ENCODE measurements at places on chromosomes 12 and 14. TPM values are rescaled to one million over a fixed set of nuclear protein-coding genes. Genes with fewer than 3 reads are reported as not detected.

- no peak for DNase-seq
Observed at GRCh38 chr12:120961604-120962531, 16.5 kb upstream of the HNF1A start.

DNA sequence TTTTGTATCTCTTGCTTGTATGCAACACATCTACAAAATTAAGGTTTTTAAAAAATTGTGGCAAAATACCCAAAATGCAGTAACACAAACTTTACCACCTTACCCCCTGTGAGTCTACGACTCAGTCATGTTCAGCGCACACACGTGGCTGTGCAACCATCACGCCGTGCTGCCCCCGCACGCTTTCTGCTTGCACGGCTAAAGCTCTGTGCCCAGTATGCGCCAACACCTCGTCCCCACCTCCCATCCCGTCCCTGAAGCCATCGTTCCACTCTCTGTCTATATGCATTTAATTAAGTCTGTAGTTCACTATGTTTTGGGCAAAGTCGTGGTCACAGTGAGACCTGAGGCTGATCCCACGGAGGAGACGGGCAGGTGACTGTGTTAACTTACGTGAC lies 36.4 kb downstream of the FZD10 start:
- DNase-seq = no peak

GRCh38 chr12:91928501-91928900 lies 217.1 kb downstream of the BTG1 start:
- no peak for DNase-seq

GRCh38 chr14:21025371-21026273 lies 761 bp upstream of the NDRG2 start:
- peak; percentile 81 for DNase-seq

- DNase-seq = no peak
Observed at GRCh38 chr12:52618216-52618615, at the start of gene KRT73. TSS of gene KRT73 (minus strand) at chr12:52618559. CDS start at chr12:52618524, 35 bp downstream.

GRCh38 chr12:131253376-131254026 lies 299.8 kb downstream of the ADGRD1 start:
- no peak for DNase-seq

- no peak for DNase-seq
Observed at GRCh38 chr14:93057586-93058280, 58.0 kb downstream of the ITPK1 start.

- DNase-seq = no peak
Observed at GRCh38 chr14:46323404-46323762, 328.2 kb downstream of the RPL10L start.

DNA sequence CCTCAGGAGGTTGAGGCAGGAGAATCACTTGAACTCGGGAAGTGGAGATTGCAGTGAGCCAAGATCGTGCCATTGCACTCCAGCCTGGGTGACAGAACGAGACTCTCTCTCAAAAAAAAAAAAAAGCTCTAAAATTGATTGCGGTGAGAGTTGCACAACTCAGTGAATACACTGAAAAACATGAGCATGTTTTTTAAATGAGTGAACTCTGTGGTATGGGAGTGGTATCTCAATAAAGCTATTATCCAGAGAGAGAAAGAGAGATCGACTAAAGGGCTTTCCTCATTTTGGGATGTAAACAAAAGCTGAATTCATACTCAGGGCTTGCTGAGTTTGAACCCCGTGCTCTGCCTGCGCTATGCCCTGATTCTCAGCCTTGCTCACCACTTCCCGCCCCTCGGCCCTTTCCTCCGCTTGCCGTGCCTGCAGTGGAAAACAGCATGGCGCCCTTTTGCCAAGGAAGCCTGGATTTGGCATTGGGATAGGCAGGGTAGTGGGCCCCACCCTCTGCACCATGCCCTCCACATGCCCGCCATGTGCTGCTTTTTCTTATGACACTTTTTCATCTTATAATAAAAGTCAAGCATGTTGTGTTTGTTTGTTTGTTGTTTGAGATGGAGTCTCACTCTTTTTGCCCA lies 102.5 kb downstream of the LGMN start:
- no peak for DNase-seq

GRCh38 chr14:92539875-92540274 lies 26.3 kb downstream of the RIN3 start:
- no peak for DNase-seq

GRCh38 chr12:58443981-58444371 lies 476.3 kb downstream of the LRIG3 start:
- no peak for DNase-seq

GRCh38 chr12:103652808-103653207 lies 65.7 kb downstream of the STAB2 start:
- no peak for DNase-seq

DNA sequence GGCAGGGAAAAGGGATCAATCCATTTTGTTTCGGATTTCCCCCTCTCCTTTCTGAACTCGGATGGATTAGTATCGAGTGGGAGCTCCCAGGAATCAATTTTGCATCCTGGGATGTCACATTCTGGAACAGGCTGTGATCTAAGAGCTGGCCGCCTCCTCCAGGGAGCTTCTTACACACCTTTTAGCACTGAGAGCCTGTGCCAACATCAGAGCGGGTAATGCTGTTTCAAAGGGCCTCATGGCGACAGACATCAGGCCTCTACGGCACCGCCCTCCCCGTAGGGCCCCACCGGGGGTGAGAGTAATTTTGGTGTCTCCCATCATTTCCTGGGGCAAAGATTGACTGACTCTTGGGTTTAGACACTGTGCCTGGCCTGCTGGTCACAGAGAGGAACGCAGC lies 2.7 kb downstream of the GALNT9 start:
- no peak for DNase-seq

DNA sequence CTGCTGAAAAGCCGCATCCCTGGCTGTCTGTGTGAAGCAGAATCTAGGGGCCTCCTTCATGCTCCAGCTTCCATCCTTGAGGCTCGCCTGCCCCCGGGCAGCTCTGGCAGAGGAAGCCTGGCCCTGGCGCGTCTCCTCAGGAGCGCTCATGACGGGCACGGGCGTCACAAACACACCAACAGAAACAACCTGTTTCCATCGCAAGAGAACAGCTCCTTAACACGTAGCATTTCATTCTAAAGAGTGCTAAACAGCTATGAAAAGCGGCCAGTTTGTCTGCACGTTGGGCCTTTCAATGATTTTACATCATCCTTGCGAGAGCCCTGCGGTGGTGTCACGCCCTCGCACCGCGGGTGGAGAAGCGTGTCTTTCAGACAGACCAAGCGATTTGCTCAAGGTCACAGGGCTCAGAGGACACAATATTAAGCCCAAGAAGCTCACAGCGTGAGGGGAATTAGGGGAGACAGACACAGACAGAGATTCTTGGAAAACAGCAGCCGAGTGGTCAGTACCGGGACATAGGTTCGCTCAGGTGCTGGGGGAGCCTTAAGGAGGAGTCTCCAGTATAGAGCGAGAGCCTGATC lies 4.9 kb downstream of the ADGRD1 start:
- no peak for DNase-seq

Gene C1QL4
- total RNA-seq = not detected

Gene EML1
- 83.1 TPM for total RNA-seq

Gene STYK1
- 0.19 TPM for total RNA-seq

Gene ARF3
- total RNA-seq = 130 TPM

Gene SNW1
- total RNA-seq = 58.1 TPM
